ENCODE measurements at places on chromosomes 3 and 15. TPM values are rescaled to one million over a fixed set of nuclear protein-coding genes. Genes with fewer than 3 reads are reported as not detected.

DNA sequence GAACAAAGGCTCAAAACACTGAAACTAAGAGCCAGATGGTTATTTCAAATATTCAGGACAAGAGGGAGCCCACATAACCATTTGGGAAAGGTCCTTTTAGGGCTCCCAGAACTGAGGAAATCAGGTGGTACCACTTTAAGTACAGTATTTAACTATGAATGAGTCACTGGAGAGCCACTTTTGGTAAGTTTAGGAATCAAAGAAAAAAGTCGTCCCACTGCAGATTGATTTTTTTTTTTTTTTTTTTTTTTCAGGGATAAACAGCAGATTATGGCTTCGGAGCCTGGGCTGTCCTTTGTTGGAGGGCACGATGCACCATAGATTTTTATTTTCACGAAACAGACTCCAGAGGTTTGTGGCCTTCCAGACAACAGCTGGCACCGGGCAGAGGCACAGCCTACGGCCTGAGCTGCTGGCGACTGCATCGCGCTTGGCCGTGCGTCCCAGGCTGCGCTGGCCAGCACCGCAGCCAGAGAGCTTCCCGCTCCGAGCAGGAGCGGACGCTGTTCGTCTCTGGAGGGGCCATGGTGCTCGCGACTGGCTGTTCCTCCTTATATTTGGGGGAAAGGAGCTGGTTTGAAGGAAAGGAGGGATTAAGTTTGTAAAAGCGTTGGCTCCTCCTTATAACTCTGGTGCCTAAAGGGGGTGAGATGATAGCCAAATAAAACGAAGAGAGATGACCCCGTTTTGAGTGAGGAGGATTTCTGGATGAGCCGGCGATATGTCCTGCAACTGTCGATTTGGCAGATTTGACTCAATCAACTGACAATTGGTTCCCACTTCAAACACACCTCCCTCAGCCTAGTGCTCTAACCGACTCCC lies 152.9 kb upstream of the GOLIM4 start:
- no peak for DNase-seq

DNA sequence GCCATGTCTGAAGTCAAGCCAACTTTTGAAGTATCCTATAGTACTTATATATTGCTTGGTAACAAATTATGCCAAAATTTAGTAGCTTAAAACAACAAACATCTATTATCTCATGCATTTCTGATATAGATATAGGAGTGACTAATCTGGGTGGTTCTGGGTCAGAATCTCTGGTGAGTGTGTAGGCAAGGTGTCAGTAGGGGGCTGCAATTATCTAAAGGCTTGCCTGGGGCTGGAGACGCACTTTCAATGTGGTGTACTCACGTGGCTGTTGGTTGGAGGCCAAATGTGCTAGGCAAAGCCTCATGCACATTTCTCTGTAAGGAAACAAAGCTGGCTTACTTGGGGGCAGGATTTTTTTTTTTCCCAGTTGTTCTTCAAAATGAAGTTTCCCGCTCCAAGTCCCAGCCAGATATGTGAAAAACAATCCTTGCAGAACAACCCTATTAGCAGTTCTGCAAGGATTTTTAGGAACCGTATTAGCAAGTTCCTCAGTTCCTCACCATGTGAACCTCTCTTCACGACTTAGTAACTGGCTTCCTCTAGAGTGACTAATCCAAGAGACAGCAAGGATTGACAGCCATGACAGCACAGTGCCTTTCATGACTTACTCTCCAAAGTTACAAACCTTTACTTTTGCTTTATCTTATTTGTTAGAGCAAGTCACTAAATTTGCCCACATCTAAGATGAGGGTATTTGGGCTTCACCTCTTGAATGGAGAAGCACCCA lies 25.8 kb downstream of the GREM1 start:
- DNase-seq = no peak

DNA sequence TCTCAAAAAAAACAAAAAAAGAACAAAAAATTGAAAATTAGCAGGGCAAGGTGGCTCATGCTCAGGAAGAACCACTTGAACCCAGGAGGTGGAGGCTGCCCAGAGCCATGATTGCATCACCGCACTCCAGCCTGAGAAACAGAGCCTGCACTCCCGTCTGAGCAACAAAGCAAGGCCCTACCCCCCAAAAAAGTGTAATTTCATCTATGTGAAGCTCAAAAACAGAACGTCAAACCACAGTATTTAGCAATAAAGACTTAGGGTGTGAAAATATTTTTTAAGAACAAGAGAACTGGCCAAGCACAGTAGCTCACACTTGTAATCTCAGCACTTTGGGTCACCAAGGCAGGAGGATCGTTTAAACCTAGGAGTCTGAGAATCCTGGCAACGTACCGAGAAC lies 38.2 kb downstream of the STAG1 start:
- DNase-seq = no peak

DNA sequence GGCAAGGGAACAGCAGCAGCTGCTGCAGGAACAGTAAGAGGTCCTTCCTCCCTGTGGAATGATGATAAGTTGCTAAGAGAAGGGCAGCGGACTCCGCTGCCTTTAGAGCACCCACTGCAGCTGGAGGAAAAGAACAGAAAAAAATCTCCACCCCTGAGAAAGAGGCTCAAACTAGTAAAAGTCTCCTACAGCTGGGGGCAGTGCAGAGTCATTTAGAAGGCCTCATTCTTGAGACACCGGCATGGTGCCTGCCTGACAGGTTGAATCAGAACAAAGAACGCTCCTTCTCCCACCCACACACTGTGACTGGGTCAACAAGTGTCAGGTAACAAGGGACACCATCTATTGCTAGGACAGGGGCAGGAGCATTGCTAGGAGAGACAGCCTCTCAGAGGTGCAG lies 188.4 kb downstream of the ABHD5 start:
- no peak for DNase-seq

Gene PAQR9
- total RNA-seq = 6.2 TPM

Data from prostate gland (tissue), 2 donors.